BE2C (cell line): ENCODE measurements at places on chromosomes 13 and 19.

DNA sequence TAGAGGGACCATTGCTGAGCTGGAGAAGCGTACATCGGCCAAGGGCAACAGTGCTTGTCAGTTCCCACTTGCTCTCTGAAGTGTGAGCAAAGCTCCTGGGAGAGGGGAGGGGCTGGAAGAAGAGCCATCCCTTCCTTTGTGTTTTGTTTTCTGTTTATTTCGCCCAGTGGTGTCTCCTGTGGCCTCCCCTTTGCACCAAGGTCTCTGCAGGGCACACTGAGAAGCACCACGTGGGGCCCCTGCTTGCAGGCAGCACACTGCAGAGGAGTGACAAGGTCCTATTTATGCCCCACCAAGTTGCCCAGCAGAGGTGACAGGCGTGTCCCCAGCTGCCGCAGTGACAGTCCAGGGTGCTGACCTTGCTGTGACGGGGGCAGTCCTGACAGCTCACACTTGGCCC is 24.0 kb downstream of the GRIN2D start:
- no peak for DNase-seq

GRCh38 chr13:107099661-107100060 is 531.7 kb upstream of the ARGLU1 start:
- DNase-seq, result no peak

DNA sequence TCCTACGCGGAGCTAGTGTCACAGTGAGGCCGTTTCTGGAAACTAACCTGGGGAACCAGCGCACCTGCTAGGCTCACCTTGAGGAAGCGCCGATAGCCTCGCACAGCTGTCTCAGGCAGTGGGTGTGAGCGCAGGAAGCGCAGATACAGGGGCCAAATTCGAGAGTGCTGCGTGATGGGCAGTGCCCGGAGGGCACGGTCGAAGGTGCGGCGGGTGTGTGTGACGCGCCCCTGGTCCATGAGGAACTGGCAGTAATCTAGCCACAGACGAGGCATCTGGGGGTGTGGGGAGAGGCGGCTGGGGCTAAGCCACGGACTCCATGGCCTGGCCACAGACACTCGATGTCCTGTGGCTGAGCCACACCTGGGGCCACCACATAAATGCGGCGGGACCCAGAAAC is 2.2 kb downstream of the XAB2 start:
- DNase-seq, result no peak

- DNase-seq, result no peak
Measured at GRCh38 chr19:3319643-3320353, 46.6 kb upstream of the NFIC start.

GRCh38 chr19:54339646-54340358 is 840 bp upstream of the LILRA4 start:
- DNase-seq, result no peak

DNA sequence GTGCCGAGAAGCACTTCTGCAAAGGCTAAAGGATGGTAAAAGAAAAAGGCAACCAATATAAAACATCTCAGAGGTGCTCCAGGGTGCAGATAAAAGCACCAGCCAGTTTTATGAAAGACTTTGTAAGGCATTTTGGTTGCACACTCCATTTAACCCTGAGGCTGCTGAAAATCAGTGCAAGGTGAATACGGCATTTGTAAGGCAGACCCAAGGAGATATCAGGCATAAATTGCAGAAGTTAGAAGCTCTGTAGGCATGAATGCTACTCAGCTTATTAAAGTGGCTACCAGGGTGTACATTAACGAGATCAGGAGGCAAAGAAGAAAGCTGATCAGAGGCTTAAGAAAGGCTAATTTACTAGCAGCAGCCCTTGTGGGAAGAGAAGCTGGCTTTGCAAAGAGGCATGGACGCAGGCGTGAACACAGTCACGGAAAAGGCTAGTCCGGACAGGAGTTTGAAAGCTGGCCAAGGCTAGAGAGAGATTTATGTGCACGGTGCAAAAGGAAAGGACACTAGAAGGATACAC is 99.6 kb downstream of the ZNF429 start:
- no peak for DNase-seq

DNA sequence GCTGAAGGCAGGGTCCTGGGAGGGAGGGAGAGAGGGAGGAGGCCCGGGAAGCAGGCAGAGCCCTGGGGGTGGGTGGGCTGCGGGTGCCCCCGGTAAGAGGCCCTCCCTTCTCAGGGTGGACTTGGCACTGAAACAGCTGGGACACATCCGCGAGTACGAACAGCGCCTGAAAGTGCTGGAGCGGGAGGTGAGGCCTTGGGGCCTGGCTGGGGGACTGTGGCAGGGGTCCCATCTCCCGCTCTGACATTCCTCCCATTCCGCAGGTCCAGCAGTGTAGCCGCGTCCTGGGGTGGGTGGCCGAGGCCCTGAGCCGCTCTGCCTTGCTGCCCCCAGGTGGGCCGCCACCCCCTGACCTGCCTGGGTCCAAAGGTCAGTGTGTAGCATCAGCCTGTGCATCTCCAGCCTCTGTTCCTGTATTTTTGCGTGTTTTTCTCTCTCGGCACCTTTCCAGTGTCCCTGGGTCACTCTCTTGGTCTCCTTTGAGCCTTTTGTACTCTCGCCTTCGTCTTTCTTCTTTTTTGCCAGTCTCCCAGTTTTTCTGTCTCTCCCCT is 53.4 kb downstream of the TRPM4 start:
- DNase-seq, result no peak

DNA sequence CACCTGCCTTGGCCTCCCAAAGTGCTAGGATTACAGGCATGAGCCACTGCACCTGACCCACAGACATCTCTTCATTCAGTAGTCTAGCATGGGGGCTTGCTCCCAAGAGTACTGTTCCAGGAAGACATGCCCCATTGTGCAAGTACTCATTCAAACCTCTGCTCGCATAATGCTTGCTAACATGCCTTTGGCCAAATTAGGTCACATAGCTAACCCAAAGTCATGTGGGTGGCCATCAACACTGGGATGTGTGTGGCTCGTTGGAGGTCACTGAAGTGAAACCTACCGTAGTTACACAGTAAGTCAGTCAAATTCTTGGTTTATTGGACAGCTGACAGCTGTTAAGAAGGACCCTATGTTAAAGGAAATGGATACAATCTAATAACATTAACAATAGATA is 20.3 kb downstream of the RFXAP start:
- DNase-seq, result no peak

DNA sequence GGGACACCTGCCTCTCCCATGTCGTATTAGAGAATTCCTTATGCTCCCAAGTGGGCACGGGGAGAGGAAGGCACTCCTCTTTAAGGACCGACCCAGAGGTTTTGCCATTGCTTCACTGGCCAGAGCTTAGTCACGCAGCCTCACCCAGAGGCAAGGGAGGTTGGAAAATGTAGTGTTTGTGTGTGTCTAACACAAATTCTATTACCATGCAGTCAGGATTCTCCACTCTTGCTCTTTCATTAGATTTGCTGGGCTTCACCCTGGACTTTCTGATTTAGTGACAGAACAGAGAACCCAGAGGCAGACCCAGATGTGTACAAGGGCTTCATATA is 14.6 kb upstream of the NCCRP1 start:
- no peak for DNase-seq

- DNase-seq, result no peak
Measured at GRCh38 chr13:51805925-51806324, 2.0 kb upstream of the DHRS12 start.

DNA sequence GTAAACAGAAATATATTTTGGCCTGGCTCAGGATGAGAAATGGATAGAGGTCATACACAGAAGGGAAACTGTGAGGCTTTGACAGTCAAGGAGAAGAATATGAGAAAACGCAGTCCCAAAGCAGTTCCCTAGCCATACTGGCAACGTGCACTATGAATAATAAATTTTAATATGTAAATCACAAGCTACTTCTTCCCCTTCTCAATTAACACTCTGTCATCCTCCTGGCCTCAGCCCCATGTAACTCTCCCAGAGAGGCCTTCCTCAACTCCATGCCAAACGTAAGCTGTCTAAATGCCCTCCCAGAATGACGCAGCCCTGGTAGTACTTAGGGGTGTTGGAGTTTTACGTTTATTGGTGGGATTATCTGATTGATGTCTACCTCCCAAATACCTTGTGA is 732.6 kb downstream of the LIG4 start:
- DNase-seq, result no peak

DNA sequence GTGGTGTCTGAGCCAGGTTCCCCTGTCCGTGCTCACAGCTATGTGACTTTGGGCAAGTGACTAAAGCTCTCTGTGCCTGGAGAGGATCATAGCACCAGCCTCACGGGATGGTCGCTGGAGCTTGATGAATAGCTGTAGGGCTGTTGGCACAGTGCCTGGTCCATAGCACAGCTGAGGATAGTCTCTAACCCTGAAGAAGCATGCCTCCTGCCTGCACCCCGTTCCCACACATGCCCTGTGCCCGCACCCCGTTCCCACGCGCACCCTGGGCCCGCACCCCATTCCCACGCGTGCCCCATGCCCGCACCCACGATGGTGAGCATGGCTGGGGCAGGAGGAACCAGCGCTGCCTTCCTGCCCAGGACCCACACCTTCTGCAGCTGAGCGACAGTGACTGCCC is 63.7 kb upstream of the F7 start:
- no peak for DNase-seq

- no peak for DNase-seq
Measured at GRCh38 chr13:81012031-81012430, 671.1 kb upstream of the SPRY2 start.

DNA sequence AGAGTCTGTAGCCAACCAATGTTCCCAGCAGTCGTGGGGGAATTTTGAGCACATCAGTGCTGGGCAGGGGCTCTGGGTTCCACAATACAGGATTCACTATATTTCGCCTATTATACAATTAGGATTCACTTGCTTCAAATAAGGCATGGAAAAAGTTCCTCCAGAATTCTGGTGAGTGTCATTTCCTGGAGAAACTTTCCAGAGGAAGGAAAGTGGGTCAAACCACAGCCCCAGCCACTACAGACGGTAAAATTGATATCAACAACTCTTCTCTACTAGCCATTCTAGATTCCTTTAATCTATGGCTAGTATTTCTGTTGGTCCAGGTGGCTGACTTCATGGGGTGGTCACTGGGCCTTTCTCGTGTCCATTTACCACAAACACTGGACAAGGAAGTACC is 10.5 kb downstream of the MYCBP2 start:
- DNase-seq, result no peak

DNA sequence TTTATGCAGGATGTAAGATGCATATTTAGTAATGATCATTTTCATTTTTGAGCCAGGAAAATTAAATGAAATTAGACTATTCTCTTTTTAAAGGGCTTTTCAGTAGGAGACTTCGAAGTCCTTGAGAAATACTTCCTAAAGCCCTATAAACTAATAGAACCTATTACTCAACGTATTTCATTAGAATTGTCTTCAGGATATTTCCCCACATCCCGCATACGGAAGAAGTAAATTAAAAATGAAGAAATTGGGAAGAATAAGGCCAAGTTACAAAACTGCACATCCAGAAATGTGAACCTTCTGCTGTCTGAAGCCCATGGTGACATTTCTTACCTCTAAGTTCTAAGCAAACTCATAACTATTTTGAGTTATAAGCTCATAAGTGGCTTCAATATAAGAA is 66.5 kb downstream of the RXFP2 start:
- DNase-seq, result no peak

- no peak for DNase-seq
Measured at GRCh38 chr19:1103132-1103707, 574 bp upstream of the GPX4 start.

GRCh38 chr13:112980434-112980833 is 11.4 kb downstream of the MCF2L start:
- peak; percentile 51 for DNase-seq

DNA sequence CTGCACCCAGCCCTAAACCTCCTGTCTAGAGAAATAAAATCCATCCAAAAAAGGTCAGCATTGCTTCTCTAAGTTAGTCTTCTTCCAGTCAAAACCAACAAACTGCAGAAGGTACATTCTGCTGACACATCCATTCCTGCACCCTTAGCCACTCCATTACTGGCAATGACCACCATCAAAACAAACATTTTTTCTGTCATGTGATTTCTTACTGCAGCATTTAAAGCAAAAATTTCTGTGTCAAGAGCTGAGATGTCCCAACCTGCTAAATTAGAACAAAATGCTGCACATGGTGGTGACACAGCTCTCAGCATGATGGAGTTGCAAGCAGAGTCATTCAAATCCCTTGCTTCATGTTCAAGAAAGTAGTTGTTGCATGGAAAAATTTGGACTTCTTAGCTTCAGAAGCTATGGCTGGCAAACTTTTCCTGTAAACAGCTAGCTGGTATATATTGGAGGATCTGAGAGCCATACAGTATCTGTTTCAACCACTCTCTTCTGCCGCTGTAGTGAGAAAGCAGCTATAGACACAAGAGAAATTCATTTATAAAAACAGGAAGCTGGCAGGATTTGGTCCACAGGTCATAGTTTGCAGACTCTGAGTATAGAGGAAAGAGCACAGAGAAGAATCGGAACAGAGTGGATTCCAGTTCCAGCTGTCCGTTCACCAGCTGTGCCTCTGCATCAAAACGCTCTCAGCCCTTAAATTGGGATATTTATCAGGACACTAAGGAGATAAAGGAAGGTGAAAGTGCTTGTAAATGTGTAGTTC is 17.4 kb downstream of the RUBCNL start:
- DNase-seq, result no peak

DNA sequence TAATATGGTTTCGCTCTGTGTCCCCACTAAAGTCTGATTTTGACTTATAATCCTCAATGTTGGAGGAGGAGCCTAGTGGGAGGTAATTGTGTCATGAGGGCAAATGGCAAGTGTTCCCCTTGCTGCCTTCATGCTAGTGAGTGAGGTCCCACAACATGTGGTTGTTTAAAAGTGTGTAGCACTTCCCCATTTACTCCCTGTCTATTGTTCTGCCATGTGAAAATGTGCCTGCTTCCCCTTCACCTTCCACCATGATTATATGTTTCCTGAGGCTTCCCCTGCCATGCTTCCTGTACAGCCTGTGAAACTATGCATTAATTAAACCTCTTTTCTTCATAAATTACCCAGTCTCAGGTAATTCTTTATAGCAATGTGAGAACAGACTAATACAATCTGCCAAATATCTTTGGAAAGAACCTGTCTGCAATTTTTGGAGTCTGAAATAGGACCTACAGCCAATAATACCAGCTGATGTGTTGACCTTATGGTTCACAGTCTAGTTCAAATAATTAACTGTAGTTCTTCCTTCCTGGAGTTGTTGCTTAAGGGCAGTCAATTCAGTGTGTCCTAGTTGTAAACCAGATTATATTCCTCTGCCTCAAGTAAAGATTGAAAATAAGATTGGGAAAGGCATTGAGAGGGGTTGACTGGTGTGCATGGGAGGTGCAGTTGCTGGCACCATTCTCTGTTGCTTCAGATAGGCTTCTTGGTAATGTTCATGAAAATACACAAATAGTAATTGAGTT is 1442.9 kb downstream of the SLITRK1 start:
- no peak for DNase-seq

- no peak for DNase-seq
Measured at GRCh38 chr19:20321139-20321763, 154.2 kb downstream of the ZNF486 start.

- no peak for DNase-seq
Measured at GRCh38 chr19:32253683-32254508, 91.5 kb upstream of the ZNF507 start.

DNA sequence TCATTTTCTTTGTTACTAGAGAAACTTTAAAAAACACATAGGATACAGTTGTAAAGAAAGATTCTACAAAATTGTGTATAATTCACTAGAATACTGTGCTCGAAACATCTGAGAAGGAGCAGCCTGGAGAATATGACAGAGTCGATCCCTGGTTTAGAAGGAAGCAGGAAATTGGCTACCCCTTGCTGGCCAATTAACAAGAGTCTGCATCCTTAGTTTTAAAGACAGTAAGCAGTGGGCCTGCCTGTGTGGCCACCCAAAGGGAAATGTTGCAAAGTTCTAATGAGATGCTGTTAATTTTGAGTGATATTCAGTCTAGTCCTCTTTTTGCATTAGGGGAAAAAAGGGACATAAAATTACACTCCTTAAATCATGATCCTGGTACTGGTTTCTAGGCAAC is 988.6 kb downstream of the PCDH17 start:
- DNase-seq, result peak; percentile 35
